ENCODE measurements at places on chromosomes 2 and 18.

- no peak for DNase-seq
Measured at GRCh38 chr2:94978917-94979316, 46.6 kb upstream of the MAL start.

DNA sequence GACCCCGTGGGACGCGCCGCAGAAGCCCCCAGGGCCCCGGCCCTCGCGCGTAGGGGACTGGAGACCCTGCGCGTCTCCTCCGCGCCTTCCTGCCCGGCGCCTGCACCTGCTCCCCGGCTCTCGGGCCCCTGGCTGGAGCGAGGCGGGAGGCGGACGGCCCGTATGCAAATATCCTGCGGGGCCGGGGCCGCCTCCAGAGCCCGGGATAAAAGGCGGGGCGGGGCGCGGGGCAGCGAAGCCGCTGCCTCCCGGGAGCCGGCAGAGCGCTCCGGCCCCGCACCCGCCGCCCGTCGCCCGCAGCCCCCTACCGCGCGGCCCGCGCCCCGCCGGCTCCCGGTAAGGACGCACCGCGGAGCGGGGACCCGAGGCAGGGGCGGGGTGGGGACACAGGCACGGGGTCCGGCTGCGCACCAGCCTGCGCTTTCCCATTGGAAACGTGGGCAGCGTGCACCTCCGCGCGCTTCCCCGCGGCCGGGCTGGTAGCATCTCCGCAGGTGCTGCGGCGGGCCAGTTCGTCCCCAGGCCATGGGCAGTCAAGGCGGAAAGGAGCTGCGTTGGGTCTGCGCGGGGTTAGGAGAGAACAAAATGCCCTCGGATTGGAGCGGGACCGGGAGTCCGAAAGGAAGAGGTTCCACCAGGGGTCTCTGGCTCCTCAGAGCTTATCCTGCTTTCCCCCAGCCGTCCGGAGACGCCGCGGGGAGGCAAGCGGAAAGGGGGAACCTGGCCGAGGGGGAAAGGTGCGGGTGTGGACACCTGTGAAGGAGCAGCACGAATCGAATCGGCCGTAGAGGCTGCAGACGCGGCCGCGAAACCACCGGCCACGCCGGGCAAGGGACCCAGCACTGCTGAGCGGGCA is at the start of gene ATP6V1C2:
TSS of gene ATP6V1C2 (plus strand) at position 235 of the 856 bp plus-strand sequence. CDS start 1,220 bp downstream, outside the sequence.
- no peak for DNase-seq

DNA sequence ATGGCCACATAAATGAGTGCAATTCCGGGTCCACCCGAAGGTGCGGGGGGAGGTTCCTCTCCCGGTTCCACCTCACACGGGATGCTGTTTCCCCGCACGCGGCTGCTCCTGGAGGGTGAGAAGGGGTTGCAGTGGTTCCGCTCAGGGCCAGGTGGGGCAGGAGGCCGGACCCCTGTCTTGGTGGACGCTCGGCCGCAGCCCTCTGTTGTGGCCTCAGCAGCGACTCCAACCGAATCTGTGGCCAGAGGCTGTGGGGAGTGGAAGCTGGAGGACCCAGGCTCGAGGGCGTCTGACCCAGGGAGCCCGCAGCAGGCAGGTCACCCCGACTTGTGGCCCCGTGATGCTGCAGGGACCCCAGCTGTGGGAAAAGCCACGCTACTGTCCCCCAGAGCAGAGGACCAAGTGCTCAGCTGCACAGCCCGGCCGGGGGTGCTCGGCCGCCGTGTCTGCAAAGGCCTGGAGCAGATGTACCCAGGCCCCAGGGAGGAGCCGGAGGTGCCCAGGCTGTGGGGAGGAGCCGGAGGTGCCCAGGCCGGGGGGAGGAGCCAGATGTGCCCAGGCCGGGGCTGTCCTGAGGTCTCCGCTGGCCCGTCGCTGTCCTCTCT is 83.9 kb downstream of the RTP5 start:
- no peak for DNase-seq

DNA sequence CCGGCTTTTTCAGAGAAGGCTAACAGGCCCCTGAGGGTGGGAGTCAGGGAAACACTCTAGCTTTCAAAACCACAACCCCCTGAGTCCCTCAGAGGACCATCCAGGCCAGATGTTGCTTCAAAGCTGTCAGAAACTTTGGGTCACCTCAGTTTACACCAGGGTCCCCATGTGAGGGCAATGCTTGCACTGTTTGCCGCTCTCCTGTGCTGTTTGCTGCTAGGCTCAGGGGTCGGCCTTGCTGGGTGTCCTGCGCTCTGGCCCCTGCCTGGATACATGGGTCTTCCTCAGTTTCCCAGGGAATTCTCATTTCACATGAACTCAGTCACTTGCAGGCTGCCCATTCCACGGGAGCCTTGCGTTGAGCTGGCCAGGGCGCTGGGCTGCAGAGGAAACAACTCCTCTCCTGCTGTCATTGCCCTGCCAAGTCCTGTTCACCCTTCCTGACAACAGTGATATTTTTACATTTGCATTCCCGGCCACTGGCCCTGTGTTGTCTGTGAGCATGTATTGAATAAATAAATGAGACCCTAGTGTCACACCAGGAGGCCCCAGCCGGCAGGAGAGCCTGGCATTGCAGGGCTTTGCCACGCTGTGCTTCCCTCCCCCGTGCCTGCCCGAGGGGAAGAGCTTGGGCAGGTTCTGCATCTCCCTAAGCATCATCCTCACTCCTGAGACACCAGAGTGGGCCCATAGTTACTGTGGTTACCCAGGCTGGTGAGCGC is 73.2 kb upstream of the RAB6C start:
- no peak for DNase-seq

GRCh38 chr2:4192119-4192518 is 488.7 kb downstream of the DCDC2C start:
- DNase-seq, result no peak

DNA sequence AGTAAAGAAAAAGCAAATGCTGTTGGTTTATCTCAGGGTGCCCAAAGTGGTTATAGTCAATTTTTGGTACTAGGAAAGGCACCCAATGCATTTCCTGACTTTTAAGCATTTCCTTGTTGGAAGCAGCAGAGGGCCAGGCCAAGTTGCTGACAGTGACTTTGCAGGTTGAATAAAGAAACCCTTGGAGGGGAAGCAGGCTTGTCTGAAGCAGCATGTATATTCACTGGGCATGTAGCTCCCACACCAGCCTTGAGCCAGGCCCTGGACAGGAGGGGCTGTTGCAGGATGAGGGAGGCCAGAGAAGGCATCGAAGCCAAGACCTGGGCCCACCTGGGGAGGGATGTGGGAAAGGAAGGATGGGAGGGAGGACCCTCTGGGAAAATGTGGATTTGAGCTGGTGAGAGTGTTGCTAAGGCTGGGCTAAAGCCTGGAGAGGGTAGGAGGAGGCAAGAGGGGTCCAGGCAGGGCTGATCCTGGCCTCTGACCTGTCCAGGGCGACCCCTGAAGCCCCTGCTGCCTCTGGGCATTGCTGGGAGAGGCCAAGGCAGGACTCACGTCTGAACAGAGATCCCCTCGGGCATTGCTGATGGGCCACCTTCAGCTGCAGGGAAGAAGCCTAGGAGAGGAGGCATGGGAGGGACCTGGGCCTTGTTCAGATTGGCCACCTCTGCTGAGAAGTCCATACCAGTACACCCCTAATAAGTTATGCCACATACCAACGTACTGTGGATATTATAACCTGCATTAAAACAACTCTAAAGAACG is 79.6 kb downstream of the STPG4 start:
- no peak for DNase-seq

DNA sequence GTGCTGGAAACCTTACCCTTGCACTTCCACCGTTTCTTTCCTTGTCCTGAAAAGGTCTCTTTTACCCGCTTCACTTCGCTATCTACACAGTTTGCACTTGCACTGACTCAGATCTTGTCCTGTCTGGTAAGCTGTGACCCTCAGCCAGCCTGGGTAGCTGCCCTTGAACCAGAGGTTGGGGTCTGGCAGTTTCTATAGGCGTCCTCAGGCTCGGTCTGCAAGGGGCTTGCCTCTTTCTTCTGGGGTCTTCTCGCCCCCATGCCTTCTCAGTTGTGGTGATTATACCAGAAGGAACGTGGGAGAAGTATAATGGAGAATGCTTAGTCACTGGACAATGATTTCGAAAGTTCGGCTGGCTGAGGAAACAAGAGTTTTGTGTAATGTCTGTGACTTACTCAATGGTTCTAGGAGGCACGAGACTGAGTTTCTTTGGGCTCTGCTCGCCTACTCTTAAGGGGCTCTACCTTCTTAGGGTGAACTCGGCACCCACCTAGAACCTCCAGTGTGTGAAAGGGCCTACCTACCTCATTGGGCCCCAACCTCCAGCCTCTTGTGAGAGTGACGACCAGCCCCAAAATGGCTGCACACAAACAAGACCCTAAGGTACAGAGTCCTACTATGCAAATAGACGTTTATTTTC is 6.9 kb upstream of the STAT1 start:
- no peak for DNase-seq

DNA sequence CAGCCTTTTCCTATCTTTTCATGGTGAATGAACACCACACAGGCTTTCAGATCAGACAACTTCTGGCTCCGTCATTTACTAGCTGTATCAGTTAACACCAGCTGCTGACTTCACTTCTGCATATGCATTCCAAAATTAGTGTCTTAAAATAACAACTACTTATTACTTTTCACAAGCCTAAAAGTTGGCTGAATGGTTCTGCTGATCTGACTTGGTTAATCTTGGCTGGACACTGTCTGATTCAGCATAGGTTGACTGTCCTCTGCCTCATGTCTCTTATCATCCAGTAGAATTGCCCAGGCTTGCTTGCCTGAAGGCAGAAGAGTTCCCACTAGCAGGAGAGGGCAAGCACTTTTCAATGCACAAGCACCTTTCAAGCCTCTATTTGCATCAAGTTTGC is 72.7 kb downstream of the MARCHF4 start:
- DNase-seq, result no peak

DNA sequence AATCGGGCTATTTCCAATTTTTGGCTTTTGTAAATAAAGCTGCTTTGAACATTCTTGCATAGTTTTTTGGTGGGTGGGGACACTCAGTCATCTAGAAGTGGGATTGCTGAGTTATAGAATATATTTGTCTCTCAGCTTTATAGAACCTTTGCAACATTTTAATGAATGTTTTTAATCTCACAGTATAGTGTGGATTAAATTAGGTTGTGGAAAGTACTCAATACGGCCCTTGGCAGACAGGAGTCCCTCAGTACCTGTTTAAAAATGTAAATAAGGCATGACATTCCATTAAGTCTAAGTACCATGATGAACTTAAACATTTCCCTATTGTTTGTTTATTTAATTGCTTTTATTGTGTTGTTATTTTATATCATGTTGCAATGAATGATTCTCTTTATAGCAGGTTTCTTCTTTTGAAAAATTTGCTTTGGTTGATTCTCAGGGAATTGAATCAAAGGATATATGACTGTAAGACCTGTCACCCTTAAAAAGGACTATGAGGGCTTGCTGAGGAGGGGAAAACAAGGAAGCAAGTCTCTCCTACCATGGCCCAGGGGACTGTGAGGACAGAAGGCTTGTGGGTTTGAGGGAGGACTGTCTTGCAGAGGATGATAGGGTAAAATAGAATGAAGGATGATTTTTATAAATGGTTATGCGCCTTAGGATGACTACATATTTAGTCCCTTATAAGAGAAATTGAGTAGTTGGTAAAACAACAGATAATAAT is 165.1 kb downstream of the RPIA start:
- no peak for DNase-seq
